Upper lobe of right lung (tissue), 1 donor: ENCODE measurements at places on chromosomes 12 and 14. TPM values are rescaled to one million over a fixed set of nuclear protein-coding genes. Genes with fewer than 3 reads are reported as not detected.

GRCh38 chr14:20508367-20508766, 3.0 kb downstream of the RNASE10 start:
- no peak for DNase-seq

The MANSC1 gene
- 26.4 TPM for total RNA-seq

The ZNF705A gene
- not detected for total RNA-seq

The KRT79 gene
- total RNA-seq, result 5.4 TPM

DNA sequence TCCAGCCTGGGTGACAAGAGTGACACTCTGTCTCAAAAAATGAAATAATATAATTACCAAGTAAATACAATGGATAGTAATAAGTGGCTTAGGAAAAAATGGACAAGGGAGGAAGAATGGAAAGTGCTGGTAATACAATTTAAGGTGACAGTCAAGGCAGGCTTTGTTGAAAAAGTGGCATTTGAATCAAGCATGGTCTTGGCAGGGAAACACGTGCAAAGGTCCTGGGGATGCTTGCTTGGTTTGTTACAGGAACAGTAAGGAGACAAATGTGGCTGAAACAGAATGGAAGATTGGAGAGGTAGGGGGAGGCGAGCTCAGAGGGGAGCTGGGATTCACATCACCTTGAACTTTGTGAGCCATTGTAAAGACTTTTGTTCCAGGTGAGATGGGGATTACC, 153.2 kb downstream of the TMEM132C start:
- DNase-seq, result no peak

DNA sequence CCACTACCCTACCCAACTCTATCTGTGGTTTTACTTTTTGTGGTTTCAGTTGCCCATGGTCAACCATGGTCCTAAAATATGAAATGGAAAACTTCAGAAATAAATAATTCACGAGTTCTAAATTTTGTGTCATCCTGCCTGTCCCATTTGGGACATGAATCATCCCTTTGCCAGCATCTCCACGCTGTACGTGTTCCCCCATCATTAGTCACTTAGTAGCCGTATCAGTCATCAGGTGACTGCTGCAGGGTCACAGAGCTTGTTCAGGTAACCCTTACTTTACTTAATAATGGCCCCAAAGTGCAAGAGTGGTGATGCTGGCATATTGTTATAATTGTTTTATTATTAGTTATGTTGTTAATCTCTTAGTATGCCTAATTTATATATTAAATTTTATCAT, 209.9 kb downstream of the ITPR2 start:
- no peak for DNase-seq

DNA sequence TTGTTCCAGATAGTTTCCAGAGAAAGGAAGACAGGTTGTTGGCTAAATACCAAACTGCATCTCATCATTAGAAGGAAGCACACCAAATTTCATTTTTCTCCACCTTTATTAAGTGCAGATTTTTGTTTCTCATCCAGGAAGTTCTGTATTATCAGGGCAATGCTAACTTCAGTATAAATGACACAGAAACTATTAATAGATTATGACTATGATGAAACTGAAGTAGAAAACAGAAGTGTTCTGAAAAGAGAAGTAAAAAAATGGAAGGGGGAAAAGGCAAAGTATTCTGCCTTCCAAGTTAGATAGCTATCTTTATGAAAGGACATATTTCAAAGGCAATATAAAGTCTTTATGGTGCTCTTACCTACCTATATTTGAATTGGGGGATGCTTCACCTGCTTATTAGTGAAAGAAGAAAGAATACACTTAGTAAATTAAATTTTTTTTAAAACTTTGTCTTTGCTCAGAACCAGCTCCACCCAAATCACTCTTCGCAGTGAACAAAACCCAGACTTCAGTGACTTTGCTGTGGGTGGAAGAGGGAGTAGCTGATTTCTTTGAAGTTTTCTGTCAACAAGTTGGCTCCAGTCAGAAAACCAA, 223.9 kb downstream of the PTPRO start:
- no peak for DNase-seq

The C12orf43 gene
- total RNA-seq, result 15.5 TPM

The KERA gene
- not detected for total RNA-seq

DNA sequence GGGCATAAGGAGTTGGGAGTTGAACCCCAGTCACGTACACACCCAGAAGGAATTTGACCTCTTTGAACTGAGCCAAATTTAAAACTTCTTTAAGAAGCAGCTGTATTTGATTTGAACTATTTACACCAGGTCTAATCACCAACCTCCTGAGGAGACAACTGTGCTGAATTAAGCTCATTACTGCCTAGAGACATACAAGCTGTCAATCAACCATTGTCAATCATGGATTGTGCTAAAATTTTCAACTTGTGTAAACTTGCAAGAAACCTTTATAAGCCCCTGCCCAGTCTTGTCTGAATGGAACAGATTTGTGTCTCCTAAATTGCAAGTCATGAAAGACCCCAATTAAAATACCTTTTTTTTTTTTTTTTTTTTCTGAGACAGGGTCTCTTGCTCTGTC, 44.3 kb upstream of the RESF1 start:
- no peak for DNase-seq

DNA sequence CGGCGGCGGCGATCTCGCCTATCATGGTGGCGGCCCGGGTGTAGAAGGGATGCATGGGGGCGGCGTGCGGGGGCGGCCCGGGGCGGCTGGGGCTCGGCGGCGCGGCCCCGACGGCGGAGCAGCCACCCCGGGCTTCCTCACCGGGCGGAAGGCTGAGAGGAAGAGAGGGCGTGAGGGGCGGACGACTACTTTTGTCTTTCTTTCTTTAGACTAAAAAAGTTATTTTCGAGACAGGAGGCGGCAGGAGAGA, 240 bp downstream of the BTG1 start:
- no peak for DNase-seq

DNA sequence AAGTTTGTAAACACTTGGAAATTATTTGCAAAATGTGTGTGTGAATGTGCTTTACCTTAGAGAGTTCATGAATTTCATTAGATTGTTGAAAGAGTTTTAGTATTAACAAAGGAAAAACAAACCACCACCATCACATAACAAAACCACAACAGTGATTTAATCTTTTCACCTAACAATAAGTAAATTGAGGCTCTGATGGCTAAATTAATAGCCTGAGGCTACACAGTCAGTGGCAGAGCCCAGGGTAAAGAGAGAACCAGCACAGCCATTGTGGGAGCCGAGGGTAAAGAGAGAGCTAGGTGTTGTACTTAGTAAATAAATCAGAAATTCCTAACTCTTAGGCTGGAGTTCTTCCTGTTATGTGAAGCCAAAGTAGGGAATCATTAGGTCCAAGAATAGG, 51.2 kb upstream of the CAPRIN2 start:
- DNase-seq, result no peak

GRCh38 chr14:31492759-31493498, 5.1 kb upstream of the GPR33 start:
- no peak for DNase-seq

GRCh38 chr12:80509781-80510556, 65.9 kb downstream of the PTPRQ start:
- DNase-seq, result no peak

The FOS gene
- total RNA-seq, result 204 TPM
